Activated CD4-positive, alpha-beta T cell treated with anti-CD3 and anti-CD28 coated beads, Interleukin-2, Interleukin-6, amounts not matched to agents 100 ng/mL and 50 ng/mL, durations not matched to agents 16 hours and 8 hours (primary cell): ENCODE measurements at places on chromosomes 1 and 21.
A peak's percentile ranks its signal among the peaks of the same experiment; 100 is the strongest.

- DNase-seq = no peak
Measured at GRCh38 chr1:174916846-174917245, 82.9 kb upstream of the CACYBP start.

- DNase-seq = peak; percentile 96
Measured at GRCh38 chr1:26284597-26285347, 4.9 kb downstream of the SH3BGRL3 start.

GRCh38 chr1:152185544-152186391, 26.7 kb upstream of the RPTN start:
- DNase-seq = peak; percentile 63

- no peak for DNase-seq
Measured at GRCh38 chr1:206419250-206419649, 51.0 kb upstream of the IKBKE start.

- DNase-seq = no peak
Measured at GRCh38 chr21:16536643-16537434, 807.1 kb downstream of the USP25 start.

DNA sequence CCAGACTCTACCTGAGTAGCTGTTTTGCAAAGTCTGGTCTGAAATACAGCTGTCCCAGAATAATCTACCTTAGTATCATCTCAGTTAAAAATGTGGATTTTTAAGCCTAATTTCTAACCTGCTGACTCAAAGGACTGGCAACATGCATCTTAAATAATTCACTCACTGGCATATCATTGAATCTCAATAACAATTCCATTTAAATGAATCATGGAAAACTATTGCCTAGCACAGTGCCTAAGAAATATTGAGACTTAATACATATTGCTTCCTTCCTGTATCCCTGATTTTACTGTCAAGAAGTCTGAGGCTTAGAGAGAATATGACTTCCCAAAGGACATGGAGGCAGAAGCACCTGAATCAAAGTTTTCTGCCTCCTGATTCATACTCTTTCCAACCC, 3.1 kb downstream of the CCDC190 start:
- DNase-seq = no peak

DNA sequence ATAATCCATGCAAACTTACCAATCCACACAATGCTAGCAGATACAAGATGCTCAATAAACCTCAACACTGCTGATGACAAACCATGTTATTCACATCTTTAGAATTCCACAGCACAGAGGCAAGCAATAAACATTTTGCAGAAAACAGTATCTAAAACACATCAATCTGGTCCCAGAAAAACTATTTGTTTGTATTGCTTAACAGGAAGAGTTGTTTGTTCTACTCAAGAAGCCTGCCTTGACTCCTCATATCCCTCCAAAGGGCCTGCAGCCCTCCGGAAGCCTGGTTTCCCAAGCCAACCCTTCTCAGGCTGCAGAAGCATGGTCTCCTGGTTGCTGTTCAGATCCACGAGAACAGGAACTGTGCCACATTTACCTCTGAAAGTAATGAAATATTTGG, 139.7 kb downstream of the RERE start:
- DNase-seq = no peak

DNA sequence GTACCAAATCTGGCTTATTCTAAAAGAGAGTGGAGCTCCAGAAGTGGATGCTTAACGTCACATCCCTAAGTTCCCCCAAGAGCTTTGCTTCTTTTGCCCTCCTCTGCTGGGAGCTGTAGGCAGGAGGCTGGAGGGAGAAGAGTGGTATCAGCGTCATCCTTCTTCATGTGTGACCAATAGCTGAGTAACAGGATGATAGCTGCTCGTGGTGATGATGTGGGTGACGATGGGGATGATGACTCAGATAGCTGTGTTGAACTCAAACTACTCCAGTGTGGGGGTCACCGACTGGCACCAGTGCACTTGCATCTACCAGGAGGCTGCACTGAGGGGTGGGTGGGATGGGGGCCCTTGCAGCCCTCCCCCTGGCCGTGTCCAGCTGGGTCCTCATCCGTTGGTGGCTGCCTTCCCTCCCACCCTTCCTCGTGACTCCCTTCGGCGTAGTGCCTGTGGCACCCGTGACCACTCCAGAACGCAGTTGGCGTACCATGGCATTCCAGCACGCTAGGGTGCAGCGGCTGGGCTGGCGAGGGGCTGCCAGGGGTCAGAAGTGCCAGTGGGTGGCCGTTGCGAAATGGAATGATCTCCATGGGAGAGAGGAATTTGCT, 1.1 kb downstream of the IGFN1 start:
- peak; percentile 52 for DNase-seq

- DNase-seq = peak; percentile 56
Measured at GRCh38 chr1:160070243-160071163, 543 bp upstream of the KCNJ10 start.

GRCh38 chr1:111030590-111030989, 66.9 kb upstream of the LRIF1 start:
- peak; percentile 79 for DNase-seq

GRCh38 chr1:1760345-1760650, 18.0 kb downstream of the NADK start:
- no peak for DNase-seq

GRCh38 chr1:214123061-214123784, 135.4 kb downstream of the PROX1 start:
- peak; percentile 7 for DNase-seq

- no peak for DNase-seq
Measured at GRCh38 chr1:47919113-47919833, 77.9 kb downstream of the TRABD2B start.

- DNase-seq = no peak
Measured at GRCh38 chr1:26858160-26858559, 4.8 kb upstream of the SFN start.

GRCh38 chr1:8376358-8376840, 58.5 kb downstream of the SLC45A1 start:
- no peak for DNase-seq

DNA sequence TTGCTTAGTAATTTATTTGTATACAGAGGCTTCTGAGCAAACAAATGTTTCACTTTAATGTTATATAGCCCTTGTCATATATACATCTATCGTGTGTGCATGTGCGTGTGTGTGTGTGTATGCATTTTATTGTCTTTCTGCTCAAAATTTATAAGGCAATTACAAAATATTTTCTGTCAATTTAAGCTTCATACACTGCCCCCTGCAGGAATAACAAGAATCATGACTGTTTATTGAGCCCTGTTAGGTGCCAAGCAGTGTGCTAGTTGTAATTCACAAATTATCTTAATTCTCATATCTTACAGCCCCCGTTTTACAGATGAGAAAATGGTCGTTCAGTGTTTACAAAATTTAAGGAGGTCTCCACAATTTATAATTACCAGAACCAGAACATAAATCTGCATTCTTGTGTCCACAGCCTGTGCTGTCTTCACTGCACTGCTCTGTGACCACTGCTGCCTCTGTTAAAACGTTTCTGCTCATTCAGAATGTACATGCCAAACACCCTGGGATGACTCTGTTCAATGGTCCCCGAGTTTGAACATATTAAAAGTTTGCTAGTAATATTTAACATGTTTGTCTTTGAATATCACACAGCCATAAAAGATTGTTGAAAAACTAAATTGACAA, 181.3 kb downstream of the ATP6V1G3 start:
- peak; percentile 46 for DNase-seq

DNA sequence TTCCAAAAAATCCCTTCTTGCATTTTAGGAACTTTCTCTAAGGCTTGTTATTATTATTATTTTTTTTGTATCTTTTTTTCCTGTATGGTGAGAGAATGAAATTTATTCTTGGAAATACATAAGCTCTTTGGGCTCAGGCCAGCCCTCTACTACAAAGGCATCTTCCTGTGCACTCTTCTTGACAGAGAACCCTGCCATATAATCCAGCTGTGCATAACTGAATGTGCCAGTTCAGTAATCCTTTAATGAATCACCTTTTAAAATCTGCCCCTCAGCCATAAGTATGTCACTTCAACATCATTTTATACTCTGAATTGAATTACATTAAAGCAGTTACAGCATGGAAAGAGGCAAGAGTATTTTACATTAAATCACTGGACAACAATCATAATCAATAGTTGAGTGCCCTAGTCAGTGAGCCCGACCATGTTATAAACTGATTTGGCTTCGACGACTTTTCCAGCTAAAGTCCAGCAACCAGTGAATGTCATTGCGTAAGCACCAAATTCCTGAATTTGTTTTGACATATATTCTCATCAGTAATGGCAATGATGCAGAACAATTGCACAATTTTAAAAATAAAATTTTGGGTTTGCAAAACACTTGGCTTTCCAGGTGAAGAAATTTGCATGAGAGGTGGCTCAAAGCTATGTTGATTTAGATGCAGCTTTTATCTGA, 59.2 kb upstream of the KCNK2 start:
- no peak for DNase-seq

GRCh38 chr1:100188617-100189016, 10.6 kb upstream of the LRRC39 start:
- DNase-seq = no peak

DNA sequence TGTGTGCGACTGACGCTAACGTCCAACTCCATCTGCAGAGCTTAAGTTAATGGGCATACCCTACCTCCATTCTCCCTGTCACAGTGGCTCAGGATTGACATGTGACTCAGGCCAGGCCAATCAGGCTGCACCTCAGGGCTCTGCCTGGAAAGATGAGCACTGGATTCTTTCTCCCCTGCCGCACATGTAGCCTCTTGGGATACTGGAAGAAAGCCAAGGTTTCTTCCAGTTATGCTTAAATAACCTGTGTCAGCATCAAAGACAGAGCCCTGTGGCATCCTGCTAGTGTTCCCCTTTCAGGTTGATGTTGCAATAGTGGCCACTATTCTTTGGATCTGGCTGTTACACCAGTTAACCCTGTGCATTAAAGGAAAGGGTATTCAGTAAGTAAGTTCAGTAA, 55.0 kb upstream of the SYT6 start:
- no peak for DNase-seq

DNA sequence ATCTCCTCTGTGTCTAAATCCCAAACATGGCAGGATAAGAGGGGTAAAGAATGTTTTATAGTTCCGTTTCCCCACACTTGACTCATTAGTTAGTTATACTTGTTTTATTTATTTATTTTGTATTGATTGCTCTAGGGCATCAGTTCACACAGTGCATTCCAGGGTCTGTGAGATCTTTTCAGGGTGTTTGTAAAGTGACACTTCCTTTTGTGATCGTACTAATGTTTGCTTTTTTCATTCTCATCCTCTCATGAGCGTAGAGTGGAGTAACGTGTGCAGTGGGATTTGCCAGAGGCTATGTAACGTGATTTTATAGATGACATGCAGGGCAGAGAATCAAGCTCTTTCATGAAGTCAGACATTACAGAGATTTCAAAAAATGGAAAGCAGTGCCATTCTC, 103.2 kb downstream of the SCCPDH start:
- no peak for DNase-seq

DNA sequence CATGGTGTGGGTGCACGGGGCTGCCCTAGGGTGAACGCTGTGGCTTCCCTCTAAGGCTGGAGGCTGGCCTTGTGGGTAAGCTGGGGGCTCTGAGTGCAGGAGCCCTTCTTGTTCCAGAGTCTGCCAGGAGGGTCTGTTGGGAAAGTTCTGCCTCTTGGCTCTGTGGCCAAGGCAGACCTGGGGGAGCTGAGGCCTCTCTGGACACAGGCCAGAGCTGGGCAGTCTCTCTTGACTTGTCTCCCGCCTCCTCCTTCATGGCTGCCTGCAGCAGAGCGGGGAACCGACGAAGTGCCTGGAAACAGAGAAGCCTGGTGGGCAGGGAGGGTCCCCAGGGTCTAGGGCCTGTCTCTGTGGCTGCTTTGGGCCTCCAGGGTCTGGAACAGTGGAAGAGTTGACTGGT, 30.3 kb upstream of the PEX10 start:
- no peak for DNase-seq

- no peak for DNase-seq
Measured at GRCh38 chr1:1047963-1048362, 26.1 kb downstream of the RNF223 start.

DNA sequence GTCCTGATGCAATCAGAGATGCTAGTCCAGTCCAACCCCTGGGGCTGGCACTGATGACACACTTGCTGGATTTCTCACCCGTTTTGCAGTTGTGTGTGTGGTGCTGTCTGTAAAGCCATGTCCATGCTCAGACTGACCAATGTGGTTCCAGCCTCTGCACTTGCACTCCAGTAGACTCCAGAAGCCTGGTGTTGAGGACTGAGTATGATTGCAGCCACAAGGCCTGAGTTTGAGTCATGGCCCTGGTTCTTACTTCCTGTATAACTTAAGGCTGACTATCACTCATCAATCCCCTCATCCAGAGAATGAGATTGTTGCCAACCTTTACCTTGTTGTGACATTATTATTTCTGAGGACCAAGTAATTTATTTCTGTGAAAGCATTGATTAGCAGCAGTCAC, 34.8 kb upstream of the IKBKE start:
- DNase-seq = peak; percentile 55

DNA sequence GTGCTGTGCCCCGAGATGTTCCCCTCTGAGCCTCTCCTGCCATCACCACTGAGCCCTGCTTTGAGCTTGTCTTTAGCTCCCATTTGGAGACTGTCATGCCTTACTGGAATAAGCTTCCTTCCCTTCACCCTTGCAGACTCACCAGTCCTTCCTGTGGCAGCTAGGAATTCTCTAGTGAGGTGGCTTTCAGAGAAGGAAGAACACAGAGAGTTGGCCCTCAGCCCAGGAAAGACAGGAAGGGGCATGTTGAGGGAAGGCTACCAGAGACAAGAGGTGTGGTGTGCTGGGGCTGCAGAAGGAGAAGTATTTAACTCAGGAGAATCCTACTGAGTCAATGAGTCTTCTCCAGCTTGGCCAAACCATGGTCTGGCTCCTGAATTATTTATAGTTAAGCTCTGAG, 76.3 kb downstream of the UCK2 start:
- DNase-seq = no peak

DNA sequence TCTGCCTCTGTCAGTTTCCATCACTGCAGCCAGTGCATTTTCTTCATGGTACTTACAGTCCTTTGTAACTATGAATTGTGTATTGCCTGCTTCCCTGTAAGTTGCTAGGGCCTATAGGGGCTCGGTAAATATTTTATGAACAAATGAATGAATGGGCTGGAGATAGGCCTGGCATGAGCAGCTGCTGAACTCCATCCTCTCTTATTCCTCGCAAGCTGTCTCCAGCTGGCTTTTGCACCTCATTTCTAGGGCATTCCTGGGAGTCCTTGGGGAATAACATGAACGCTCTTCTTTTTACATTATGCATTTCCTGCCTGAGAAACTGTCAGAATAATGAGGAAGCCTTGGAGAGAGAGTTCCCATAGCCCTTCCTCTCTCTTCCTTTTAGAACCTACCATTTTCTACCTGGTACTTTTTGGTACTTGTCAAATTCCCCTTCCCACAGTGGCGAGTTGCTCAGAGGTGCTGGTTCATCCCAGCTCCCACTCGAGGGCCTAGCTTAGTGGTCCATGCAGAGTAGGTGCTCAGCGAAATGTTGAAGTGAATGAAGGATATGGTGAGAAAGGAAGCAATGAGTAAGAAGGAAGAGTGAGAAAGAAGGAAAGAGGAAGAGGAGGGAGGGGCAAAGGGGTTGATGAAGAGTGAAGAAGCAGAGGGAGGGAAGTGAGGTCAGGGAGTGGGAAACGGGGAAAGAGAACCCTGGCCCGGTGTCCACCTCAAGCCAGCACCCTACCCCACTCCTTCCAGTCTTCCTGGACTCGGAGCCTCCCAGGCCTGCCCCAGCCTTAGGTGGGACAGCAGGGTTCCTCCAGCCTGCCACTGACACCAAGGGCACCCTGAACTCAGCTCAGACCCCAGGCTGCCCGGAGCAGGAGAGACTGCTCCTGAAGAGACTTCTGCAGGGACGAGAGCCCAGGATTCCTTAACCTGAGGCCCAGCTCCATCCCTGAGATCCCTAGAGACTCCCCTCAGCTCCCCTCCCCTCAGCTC, 29.6 kb downstream of the KCNC4 start:
- DNase-seq = no peak

- DNase-seq = no peak
Measured at GRCh38 chr1:154478639-154479038, 23.4 kb upstream of the TDRD10 start.
